Activated CD4-positive, CD25-positive, alpha-beta regulatory T cell treated with anti-CD3 and anti-CD28 coated beads, Interleukin-2, amount 50 U/mL, for 72 hours (primary cell): ENCODE measurements at places on chromosomes 7 and 10.

GRCh38 chr7:102310414-102310815 lies 23.7 kb downstream of the SH2B2 start:
- no peak for DNase-seq

- no peak for DNase-seq
These were observed 157.0 kb upstream of the MKLN1 start for GRCh38 chr7:131170440-131171271.

DNA sequence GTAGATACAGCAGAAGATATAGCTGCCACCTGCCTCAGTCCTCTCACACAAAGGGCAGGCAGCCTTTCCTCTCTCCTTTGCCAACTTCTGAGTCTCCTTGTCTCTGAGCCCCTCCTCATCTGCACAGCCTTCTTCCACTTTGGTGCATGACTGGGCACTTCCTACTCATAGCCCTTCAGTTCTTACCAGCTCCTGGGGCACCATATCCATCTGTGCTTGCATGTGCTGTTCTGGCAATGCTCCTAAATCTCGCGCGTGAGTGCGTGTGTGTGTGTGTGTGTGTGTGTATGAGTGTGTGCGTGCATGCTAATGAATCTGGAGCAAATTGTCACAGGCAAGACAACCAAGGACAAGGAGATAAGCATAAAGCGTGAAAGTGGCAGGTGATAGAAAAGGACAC lies 1271.6 kb upstream of the SORCS1 start:
- DNase-seq = no peak

DNA sequence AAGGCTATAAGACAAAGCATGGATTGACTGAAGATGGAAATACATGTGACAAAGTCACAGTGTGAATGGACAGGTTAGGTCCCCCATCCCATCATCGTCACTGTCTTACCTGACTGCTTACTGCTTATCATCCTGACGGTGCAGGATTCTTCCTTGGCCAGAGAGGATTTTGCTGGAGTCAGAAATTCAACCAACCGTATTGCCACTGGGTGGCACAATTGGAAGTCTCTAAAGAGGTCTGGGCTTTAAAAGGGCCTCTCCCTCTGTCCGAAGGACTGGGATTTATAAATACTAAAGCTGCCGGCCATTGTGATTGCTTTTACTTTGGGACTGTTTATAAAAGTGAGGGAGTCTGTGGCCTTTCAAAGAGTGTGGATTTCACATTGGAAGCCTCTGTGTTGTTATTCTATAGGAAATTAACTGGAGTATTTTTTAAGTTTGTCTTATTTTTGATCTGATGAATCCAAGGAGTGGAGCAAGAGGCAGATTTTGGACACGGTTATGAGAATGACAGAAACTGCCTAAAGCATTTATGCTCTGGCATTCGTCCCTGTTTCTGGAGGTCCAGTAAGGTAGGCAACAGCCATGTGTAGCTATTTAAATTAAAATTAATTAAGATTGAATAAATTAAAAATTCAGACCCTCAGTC lies 113.3 kb upstream of the CREB5 start:
- DNase-seq = no peak

DNA sequence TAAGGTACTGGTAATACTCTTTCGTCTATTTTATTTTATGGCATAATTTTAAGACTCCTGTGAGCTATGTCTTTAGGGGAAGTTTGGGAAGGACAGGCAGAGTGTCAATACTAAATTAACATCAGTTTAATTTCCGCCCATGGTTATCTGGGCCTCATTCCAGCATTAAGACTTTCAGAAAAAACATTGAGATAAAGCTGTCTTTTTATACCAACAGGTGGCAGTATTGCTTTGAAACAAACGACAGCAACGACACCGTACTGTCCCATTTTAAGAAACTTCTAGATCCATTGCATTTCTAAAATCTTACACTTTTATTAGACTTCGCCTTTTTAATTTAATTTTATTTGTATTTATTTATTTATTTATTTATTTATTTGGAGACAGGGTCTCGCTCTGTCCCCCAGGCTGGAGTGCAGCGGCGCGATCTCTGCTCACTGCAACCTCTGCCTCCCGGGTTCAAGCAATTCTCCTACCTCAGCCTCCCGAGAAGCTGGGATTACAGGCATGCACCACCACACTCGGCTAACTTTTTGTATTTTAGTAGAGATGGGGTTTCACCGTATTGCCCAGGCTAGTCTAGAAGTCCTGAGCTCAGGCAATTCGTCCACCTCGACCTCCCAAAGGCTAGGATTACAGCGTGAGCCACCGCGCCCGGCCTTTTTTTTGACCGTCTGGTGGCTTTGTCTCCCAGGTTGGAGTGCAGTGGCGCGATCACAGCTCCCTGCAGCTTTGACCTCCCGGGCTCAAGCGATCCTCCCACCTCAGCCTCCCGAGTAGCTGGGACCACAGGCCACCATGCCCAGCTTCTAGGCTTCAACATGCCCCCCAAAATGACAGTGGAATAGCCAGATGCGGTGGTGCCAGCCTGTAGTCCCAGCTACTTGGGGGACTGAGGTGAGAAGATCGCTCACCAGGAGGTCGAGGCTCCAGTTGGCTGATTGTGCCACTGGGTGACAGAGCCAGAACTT lies 78.7 kb upstream of the C1GALT1 start:
- DNase-seq = no peak

GRCh38 chr7:152883858-152884257 lies 124.3 kb downstream of the ACTR3B start:
- DNase-seq = no peak

DNA sequence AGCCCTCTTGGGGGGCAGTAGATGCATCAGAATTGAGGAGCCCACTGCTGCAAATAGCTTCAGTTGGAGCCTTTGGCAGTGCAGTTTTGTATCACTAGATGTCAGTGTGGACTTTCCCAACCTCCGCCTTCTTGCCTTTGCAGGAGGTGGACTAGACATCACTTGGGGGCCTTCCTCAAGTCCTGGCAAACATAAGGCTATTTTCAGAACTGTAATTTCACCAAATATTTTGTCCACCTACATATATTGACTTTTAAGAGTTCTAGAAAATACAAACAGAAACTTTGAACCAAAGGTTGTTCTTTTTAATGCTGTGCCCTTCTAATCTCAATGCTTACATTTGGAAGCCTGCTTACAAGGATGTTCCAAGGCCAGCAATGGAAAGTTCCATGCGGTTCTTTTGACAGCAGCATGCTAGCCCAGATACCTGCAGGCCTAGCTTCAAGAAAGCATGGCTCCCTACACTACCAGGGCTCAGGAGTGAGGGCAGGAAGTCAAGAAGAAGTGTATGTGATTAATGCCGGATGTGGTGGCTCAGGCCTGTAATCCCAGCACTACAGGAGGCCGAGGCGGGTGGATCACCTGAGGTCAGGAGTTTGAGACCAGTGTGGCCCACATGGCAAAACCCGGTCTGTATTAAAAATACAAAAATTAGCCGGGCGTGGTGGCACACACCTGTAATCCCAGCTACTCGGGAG lies 8.0 kb upstream of the ZNRF2 start:
- DNase-seq = no peak

GRCh38 chr7:134730411-134730829 lies 49.0 kb upstream of the CALD1 start:
- DNase-seq = no peak

GRCh38 chr10:133044401-133044811 lies 43.3 kb upstream of the ADGRA1 start:
- no peak for DNase-seq

- no peak for DNase-seq
These were observed 2.2 kb upstream of the HIP1 start for GRCh38 chr7:75740846-75741497.

- no peak for DNase-seq
These were observed 115.4 kb upstream of the ACBD5 start for GRCh38 chr10:27355918-27356573.

GRCh38 chr10:3813986-3814837 lies 29.2 kb upstream of the KLF6 start:
- no peak for DNase-seq

DNA sequence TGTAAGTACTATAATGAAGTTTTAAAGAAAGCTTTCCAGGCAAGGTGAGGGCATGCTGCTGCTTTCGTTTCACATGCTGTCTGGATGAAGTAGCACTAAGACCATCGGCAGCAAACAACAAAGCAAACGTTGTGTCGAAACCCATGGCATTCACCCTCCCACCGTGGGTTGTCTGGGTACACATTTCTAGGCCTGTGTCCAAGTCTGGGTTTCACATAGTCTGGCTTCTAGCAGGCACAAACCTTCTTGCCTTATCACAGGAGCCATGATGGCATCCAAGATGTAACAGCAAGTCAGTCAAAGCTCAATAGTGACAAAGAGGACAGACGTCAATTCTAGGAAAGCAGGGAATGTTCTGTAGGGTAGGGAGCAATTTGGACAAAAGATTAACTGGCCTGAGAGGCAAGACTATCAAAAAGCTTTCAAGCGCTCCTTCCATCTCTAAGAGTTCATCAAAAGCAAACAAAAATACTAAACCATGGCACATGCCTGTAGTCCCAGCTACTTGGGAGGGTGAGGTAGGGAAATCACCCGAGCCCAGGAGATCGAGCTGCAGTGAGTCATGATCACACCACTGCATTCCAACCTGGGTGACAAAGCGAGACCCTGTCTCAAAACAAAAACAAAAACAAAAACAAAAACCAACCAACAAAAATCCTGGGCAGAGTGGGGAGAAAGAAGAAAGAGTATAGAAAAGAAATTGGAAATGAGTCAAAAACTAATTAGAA lies 42.7 kb downstream of the PAXIP1 start:
- DNase-seq = no peak

GRCh38 chr10:103763374-103764202 lies 91.8 kb downstream of the SH3PXD2A start:
- DNase-seq = no peak

DNA sequence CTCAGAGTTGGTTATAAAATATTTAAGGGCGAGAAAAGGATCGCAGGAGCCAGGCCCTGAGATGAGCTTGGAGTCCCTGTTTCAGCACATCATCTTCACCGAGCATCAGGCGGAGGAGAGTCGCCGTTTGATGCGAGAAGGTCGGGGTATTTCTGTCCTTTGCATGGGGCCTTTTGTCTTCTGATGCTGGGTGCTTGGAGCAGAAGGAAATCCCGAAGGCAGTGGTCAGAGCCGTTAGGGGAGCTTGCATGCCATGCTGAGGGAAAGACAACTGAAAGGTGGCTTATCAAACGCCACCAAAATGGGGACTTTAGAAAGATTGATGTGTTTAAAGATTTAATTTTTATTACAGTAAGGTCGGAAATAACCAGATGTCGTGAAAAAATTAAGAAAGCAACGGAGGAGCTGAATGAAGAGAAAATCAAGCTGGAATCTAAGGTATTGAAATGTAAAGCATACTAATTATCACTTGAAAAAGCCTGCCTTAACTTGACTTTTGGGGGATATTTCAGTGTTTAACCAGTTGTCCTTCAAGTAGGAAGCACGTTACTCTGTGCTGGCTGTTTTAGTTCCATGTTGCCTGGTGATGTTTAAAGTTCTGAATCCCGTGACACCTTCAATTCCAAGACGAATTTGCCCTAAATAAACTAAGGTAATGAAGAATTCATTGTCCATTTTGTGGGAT lies 845 bp downstream of the CCDC172 start:
- no peak for DNase-seq

GRCh38 chr7:17434841-17435692 lies 136.6 kb downstream of the AHR start:
- DNase-seq = no peak

DNA sequence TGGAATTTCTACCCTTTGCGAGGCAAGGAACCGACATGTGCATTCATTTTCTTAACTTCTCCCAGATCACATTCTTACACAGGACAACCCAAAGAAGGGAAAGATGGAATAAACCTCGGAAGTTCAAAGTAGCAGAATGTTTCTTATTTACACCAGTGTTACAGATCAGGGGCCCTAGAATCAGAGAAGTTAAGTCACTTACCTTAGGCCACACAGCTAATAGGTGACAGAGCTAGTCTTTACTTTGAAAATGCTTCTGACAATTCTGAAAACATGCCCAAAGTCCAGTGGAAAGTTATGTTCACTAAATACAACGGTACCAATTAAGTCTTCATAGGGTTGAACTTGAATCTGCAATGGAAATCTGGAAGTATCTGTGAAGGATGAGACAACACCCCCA lies 437.7 kb downstream of the DPP6 start:
- DNase-seq = no peak

DNA sequence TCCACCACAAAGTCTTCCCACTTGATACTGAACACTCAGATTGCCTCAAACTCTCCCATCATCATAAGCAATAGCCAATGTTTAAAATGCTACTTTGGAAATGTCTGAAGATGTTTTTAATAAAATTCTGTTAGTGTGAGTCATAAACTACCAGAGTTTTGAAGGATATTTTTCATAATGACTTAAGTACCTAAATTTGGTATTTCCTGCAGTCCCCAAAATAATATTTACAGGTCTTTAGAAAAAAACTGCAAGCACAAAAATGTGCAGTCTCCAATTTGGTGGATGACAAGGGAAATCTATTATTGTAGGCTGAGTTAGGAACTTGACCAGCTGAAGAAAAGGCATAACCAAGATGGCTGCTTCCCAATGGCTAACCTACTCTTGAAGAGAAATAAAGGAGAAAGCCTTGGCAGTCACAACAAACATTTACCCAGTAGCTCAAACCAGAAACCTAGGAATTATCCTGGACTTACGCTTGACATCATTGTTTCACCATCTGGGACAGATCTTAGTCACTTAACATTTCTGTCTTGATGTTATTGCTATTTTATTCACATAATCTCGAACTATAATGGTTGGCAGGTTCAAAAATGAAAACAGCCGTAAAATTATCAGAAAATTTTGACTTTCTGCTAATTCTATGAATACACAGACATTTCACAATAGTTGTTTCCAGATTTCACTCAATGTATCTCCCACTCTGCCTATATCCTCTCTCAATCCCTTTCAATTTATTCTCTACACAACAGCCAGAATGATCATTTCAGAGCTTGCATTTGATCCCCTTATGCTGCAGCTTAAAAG lies 111.2 kb upstream of the STEAP1B start:
- DNase-seq = no peak

DNA sequence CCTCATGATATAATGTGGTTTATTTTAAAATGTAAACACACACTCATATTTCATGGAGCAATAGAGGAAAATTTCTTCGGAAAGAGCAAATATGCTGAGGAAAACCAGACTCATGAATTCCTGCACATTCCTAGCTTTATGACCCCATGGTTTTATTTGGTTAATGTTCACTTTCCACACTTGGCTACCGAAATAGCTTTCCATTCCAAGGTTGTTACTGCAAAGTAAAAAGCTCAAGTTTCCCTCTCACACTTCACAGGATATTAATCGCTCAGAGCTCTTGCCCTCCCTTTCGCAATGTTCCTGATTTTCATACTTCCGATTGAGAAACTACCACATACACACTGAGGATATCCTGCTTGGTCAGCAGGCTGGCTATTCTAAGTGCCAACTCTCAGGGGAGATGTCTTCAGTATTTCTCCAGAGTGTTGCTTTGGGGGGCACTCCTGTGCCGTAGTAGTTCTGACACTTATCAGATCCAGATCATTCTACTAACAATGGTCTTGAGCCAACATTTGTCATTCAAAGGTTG lies 77.5 kb upstream of the STEAP1B start:
- DNase-seq = no peak

- DNase-seq = no peak
These were observed 65.2 kb downstream of the ZMYND11 start for GRCh38 chr10:200405-200804.
